ENCODE measurements at places on chromosomes 3 and 15.

DNA sequence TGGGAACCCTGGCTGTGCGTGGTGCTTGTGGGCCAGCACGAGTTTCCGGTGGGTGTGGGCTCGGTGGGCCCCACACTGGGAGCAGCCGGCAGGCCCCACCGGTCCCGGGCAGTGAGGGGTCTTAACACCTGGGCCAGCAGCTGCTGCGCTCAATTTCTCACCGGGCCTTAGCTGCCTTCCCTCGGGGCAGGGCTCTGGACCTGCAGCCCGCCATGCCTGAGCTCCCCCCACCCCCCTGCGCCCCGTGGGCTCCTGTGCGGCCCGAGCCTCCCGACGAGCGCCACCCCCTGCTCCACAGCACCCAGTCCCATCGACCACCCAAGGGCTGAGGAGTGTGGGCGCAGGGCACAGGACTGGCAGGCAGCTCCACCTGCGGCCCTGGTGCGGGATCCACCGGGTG lies 49.4 kb downstream of the TM4SF18 start:
- no peak for DNase-seq

GRCh38 chr15:71937650-71938311 lies 127.4 kb downstream of the NR2E3 start:
- no peak for DNase-seq

DNA sequence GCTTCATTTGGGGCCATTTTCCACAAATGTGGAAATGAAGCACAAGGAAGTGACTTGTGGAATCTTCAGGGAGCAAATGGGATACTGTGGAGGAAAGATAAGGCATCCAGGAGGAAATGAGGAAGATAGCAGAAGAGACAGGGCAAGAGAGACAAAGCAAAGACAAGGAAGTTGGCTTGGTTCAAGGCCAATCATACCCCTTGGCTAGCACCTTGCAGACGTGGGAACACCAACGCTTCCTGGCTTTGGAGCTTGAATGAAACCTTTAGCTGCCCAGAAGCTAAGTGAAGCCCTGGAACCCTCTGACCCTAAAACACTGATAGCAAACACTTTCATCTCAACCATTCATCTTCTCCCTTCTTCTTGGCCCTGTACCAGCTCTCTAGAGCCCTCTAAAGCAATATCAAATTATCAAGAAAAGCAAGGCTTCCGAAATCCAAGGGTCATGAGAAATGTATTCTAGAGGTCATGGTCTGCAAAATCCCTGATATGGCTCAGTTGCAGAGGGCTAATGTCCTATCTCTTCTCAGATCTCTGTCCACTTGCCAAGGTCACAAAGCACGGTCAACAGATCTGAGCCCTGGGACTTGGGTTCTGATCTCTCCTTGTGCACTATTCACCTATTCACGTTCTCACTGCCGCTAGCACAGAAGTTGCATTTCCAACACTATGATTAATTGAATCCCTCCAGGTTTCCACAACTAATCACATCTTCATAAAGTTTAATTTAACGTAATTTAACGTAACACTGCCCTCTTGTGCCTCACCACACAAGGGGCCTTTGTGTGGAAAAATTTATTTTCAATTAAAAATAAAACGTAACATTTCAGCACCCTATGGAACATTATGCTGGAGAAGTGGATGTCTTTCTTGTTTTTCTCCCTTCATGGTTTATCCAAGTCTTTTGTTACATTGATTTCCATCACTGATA lies 557.6 kb upstream of the ADAMTS9 start:
- DNase-seq, result no peak

- no peak for DNase-seq
Measured at GRCh38 chr3:73332558-73332957, 271.1 kb downstream of the EBLN2 start.

GRCh38 chr15:40911141-40911540 lies 16.9 kb downstream of the VPS18 start:
- DNase-seq, result no peak

GRCh38 chr15:77797270-77797669 lies 164.6 kb upstream of the LINGO1 start:
- DNase-seq, result no peak

DNA sequence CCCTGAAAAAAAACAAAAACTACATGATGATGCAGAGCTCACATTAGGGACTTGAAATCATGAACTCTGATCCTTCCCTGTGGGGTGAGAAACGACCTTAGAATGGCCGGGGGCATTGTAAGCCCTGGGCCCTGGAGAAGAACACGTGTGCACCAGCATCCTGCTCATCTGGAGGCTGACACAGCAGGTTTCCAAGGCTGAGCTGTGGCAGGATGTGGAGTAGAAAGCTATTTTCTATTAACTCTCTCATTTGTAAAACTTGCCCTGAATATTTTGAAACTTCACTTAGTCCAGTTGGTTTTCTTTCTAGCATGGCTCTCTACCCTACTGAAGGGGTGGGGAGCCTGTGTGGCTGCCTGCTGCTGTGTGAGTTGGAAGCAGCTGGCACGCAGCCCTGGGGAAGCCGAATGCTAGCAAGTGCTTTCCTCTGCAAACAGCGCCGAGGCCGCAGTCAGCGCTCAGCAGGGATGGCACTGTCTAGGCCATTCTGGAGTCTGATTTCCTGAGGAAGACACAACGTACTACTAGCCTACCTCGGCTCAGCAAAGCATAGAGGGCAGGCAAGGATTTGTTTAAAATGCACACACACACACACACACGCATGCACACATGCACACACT lies 58.0 kb downstream of the GABRG3 start:
- DNase-seq, result no peak

DNA sequence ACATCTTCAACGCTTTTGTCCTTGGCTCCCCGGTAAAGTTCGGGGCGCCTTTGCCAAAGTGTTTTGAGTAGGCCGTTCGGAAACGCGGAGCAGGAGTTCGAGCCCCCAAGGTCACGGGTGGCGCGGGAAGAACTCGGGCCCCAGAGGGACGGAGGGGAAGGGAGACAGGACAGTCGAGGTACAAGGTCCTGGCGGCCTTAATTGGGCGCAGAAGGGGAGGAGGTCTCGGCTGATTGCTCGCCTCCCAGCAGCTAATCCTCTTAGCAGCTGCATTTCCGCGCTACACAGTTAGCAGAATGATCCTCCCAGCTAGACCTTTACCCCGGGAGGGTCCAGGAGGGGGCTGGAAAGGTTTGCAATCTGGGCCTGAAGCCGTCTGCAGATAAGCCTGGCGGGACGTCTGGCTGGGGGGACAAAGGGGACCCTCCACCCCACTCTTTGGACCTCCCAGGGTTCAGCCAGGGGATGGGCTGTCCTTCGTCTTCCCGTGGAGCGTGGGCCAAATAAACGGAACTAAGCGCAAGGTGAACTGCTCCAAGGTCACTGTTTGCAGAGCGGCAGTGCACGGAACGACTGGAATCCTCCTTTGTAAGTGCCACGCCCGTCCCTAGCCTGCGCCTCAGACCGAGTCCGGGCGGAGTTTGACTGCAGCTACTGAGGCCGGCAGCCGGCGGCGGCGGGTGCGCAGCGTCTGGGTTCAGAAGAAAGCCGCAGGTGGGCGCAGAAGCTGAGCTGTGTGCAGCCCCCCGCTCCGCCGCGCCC lies 7.2 kb downstream of the EOMES start:
- DNase-seq, result no peak

DNA sequence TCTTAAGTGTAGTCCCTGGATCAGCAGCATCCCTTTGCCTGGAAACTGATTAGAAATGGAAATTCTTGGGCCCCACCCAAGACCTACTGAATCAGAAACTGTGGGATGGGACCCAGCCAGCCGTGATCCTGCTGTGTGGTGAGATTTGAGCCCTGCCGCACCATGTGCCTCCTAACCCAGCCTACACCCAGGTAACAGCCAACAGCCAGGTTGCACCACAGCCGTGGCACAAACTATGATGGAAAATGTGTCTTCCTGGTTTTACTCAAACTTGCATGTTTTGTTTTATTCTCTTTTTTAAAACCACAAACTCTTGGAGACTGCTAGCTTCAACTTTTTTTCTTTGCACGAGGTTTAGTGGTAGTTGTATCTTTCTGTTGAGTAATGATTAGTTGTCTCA lies 2.6 kb downstream of the LIMD1 start:
- no peak for DNase-seq

DNA sequence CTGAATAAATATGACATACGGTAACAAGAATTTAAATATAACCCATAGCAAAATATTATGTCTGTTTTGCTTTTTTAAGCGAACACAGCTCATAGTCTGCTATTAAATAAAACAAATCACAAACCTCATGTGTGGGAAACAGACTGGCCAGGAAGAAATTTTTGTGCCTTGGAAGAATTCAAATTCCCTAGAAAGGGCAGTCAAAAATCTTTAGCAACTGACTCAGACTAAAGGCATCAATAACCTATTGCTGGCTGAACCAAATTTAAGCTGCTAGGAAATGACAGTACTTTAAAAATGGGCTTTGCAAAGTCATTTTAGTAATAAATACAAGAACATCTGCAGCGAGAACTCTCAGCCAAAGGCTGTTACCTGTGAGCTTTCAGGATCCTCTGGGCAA lies 151.4 kb downstream of the PLD1 start:
- DNase-seq, result no peak

DNA sequence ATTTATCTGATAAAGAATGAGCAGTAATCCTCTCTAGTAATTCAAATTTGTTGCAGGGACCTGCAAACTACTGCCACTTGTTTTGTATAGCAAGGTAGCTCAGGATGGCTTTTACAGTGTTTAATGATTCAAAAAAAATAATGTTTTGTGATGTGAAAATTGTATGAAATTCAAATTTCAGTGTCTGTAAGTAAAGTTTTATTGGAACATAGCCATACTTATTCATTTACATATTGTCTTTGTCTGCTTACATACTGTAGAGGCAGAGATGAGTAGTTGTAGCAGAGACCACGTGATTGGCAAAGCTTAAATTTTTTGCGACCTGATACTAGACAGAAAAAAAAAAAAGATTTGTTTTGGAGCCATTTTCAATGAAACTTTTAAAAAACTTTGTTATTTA lies 6.5 kb upstream of the UTS2B start:
- DNase-seq, result no peak

DNA sequence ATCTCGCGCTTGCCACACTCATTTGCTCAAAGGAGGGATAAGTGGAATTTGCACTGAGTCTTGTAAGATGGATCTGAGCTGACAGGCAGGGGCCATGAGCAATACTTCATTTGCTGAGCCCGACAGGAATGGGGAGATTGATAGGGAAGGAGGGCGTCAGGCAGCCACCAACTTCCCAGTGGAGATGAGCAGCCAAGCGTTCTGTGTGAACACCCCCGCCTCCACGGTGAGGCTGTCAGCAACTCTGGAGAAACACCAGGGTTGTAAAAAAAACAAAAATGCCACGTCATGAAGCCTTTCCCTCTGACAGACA lies 36.8 kb downstream of the TLE3 start:
- DNase-seq, result no peak

GRCh38 chr15:34942363-34942762 lies 27.2 kb downstream of the AQR start:
- DNase-seq, result no peak

GRCh38 chr15:89088605-89089315 lies 504 bp downstream of the ABHD2 start:
- no peak for DNase-seq

- no peak for DNase-seq
Measured at GRCh38 chr15:38283010-38283409, 30.4 kb downstream of the SPRED1 start.

DNA sequence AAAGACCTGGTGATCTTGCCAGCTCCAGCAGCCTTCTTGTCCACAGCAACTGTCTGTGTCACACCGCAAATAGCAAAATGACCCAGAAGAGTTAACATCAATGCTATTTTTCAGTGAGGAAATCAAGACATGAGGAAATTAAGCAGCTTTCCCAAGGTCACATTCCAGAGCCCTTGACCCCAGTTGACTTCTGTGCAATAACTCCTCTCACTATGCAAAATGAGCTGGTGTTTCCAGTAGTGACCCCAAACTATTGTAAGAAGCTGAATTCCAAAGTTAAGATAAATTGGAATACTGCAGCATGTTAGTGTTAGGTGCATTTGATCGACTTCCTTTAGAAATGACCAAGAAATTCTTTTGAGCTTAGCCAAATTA lies 172.8 kb upstream of the SNTN start:
- DNase-seq, result no peak

DNA sequence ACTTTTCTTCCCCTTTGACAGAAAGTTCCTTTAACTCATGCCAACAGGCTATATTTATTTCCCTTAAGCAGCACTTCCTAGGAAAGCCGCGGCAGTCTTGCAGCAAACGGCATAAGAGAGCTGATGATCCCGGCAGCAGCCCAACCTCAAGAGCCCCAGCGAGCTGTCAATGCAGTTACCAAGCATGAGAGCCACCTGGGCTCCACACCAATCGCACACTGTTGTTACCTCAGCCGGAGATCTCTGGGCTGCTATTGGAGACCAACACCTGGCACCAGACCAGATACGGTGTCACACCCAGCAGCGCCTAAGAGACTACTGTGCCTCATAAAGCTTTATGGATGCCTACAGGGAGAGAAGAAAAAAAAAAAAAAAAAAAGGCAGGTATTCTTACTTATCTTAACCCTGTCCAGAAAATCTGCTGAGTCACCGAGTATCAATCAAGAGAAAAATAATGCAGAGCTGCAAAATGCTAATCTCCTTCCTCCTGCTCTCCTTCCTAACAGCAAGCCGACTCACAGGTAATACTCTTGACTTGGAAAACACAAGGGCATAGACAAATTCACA lies 11.7 kb downstream of the ABCC5 start:
- DNase-seq, result peak; percentile 99

DNA sequence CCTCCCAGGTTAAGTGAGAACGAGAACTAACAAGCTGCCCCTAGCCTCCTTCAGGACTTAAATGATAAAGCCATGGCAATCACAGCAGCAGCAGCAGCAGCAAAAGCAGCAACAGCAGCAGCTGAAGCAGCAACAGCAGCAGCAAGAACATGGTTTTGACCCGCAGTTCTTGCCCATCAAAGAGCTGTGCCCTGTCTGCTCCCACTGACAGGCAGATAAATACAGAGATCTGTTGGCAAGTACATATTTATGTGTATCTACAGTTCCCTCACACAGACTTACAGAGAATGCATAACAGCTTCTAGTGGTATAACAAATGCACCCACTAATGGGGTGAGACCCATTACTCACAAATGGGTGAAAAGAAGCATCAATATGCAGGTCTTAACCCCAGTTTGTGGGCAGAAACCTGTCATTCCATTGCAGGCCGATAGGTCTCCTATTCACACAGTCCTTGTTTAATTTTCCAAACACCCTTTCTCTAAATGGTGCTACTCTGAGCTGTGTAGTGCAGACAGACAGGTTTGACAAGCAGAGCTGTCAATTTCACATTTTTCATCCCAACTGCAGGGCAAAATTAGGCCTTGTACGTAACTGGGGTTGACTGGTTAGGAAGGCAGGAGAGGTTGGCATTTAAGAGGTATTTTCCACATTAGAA lies 316.3 kb downstream of the TIGIT start:
- DNase-seq, result no peak

Measured in NCI-H2107 (cell line).